CD4-positive, alpha-beta T cell treated with Interferon alpha-2 for 1 hour (primary cell): ENCODE measurements at places on chromosomes 5 and 9.

- DNase-seq, result no peak
Measured at GRCh38 chr5:123438902-123439301, 15.7 kb upstream of the CEP120 start.

DNA sequence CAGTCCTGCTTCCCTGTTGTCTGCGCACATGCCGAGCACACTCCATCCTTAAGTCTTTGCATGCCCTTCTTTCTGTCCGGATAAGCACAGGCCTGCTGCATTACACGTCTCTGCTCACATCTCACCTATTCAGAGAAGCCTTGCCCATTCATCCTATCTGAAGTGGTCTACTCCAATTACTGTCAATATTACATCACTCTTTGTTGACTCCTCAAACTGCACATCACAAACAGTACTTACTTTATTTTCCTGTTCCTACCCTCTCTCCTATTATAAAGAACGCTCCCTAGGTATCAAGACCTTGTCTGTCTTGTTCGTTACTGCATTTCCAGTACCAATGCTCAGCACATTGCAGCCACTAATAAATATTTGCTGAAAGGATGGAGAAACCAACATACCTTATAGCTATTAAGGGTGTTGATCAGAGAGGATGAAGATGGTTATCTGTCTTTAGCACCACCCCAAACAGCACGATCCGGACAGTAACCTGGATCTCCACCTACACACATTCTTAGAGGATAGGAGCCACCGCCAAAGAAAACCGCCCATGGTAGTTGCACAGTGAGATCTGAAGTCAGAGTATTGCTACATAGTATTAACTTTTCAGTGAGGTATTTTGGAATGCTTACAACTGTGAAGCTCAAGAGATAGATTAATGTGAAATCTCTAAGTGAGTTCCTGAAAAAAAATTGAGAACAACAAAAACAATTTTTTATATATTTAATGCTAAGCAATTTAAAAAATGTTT lies 1.6 kb upstream of the PRRC1 start:
- no peak for DNase-seq

- no peak for DNase-seq
Measured at GRCh38 chr5:114500756-114501155, 138.9 kb downstream of the KCNN2 start.

GRCh38 chr9:116980582-116981120 lies 293.5 kb downstream of the TRIM32 start:
- DNase-seq, result no peak

DNA sequence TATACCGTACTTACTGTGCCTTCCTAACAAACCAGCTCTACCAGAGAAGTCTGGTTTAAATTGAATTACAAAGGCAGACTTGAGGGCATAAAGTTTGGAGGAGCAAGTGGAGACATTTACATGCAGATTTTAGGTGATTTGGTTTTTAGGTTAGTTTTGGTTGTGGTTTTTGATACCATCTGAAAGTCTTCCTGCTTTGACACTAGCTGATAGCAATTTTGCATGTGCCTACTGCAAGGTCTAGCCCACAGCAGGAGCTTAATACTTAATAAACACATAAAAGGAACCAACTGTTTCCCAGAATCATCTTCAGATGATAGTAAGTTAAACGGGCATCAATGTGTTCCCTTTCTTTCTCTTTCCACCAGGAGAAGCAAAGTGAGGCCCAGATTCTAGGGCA lies 3.4 kb upstream of the ESM1 start:
- DNase-seq, result peak; percentile 22

GRCh38 chr9:107694390-107694789 lies 204.8 kb upstream of the KLF4 start:
- DNase-seq, result no peak

DNA sequence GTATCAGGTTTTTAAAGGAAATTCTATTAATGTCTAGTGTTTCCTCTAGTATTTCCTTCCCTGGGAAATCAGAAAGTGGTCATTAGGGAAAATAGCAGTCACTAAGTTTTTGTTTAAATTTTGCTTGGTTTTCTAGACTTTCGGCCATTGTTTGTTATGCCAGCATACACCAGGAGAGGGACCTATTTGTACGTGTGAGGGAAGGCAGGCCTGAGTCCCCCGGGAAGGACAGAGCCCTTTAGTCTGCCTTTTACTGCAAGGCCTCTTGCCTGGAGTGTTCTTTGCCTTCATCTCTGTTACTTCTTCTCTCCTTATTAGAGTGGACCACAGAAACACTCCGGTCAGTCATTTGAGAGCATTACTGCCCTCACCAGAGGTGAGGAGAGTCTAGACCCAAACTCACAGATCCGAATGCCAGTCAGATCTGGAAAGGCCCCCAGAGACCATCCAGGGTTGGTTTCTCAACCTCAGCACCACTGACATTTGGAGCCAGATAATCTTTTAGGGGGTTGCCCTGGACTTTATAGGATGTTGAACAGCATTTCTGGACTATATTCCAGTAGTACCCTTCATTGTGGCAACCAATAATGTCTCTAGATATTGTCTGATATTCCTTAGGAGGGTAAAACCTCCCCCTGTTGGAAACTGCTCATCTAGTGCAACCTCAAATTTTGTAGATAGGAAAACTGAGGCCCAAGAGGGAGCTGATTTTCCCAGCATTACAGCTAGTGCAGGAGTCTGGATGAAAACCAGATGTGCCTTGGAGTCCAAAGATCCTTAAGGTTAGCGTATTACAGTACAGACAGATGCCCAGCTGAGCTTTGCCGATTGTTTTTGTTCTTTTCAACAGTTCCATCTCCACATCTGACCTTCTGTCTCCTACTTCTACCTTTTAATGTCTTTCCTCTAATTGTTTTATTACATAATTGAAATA lies 93.0 kb upstream of the NIPAL4 start:
- no peak for DNase-seq

- DNase-seq, result peak; percentile 87
Measured at GRCh38 chr5:43007911-43008362, 32.2 kb downstream of the ANXA2R start.
